ENCODE measurements at places on chromosomes 5 and 9.
A peak's percentile ranks its signal among the peaks of the same experiment; 100 is the strongest.

DNA sequence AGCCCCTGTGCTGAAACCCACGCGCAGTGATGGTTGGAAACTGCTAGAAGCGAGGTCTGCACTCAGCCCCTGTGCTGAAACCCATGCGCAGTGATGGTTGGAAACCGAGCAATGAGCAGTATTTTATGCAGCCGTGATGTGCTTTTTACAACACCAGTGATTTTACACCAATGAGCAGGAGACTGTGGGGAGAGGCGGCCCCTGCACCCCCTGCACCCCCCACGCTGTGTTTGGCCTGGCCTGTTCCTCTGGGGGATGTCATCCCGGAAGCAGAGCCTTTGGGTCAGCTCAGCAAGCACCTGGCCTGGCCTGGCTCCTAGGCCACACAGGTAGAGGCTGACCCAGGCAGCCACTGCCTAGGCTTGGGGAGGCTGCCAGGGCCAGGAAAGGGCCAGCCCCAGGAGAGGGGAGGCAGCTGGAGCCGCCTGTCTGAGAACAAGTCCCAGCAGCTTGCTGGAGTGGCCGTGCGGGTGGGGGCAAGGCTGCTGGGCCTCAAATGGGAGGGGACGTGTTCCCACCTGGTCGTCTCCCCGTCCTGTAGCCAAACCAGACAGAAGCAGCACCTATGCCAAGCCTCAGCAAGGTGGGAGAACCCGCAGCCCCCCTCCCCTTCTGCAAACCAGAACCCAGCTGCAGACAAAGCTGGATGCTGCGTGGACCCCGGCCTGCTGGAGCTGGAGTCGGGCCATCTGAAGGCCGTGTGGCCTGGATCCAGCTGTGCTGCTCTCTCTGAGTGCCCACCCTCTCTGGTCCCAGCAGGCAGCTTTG is 46.8 kb downstream of the DBH start:
- DNase-seq, result no peak

- no peak for DNase-seq
Observed at GRCh38 chr9:38358390-38359296, 33.9 kb upstream of the ALDH1B1 start.

DNA sequence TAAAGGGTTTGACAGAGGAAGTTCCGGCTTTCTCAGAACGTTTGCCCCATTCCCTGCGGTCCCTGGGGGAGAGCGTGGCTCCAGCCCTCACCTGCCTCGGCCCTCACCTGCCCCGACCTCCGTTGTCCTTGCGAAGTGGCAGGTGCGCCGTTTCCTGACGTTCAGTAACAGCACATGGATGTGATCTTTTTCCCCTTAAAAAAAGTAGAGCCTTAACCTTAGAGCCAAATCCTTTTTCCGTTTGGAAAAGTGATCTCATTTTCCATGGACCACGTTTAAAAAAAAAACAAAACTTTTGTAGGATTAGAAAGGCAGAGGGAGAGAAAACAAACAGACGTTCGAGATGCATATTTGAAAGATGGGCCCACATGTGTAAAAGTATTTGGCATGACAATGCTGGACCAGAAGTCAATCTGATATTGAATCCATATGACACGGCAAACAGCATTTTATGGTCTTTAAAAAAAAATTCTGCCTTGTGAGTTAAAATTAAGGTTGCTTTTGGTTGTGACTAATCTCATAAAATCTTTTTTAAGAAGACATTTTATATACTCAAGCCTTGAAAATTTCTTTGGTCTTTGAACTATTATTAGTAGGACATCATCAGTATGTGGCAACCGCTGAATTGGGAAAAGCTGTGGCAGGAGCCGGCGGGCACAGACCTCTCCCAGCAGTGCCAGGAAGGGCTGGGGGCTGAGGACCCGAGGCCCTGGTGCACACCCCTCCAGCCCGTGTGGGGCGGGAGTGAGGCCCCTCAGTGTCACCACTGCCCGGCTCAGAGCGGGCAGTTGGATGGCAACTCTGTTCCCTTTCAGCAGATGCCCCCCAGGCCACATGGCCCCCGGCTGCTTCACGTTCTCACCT is 42.5 kb upstream of the EXOC3 start:
- DNase-seq, result peak; percentile 78

DNA sequence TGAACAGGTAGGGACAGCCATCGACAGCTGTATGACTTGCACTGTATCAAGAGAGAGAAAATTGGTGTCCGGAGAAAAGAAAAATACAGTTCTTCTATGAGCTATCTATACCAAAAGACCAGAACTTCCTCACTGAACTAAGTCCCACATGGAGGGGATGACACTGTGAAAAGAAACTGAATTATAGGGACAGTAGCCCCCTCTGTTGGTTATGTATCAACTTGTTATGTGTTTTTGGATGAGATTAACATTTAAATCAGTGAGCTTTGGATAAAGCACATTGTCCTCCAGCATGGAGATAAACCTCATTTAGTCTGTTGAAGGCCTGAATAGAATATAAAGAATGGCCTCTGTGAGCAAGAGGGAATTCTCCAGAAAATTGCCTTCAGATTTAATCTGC is 176.6 kb upstream of the SH3GL2 start:
- DNase-seq, result no peak

GRCh38 chr5:138503487-138504270 is 38.4 kb downstream of the EGR1 start:
- DNase-seq, result peak; percentile 41

DNA sequence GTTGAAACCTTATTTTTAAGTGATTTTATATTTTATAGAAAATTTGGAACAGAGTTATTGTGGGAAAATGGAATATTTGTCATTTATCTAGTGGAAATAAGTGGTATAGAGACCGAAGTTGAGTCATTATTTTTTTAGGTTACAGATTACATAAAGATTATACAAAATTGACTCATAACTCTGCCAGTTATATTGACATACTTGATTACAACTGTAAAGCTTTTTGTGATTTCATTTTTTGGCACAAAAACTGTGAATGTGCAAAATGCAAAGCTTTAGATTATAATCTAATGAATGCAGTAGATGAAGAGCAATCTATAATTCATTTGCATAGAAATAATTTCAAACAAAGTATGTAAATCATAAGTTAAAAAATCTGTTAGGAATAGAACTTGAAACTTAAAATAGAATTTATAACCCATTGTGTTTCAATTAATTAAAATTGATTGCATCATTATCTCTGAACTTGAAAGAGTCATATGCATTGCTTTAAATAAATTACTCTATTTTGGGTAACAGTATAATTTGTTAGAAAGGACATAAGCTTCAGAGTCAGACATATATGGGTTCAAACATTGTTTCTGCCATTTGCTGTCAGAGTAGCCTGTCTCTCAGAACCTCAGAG is 280.4 kb downstream of the FER start:
- DNase-seq, result no peak

GRCh38 chr5:134647750-134648424 is 698 bp upstream of the SEC24A start:
- no peak for DNase-seq

DNA sequence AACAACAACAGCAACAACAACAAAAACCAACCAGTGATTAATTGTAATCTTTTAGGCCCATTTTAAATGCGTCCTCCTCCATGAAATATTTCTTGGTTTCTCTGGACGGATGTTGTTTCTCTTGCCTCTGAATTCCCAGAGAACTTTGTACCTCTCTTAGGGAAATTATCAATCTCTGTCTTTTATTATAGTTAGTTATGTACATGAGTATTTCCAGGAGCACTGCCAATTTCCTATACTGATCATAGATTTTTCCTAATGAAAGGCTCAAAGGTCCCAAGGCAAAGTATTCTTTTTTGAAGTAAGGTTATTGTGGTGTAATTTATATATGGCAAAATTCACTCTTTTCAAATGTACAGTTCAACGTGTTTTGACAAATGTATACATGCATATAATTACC is 20.4 kb upstream of the PALM2AKAP2 start:
- no peak for DNase-seq

- no peak for DNase-seq
Observed at GRCh38 chr9:23567516-23568165, 258.4 kb downstream of the ELAVL2 start.

GRCh38 chr5:100706776-100707175 is 171.6 kb downstream of the FAM174A start:
- DNase-seq, result no peak

DNA sequence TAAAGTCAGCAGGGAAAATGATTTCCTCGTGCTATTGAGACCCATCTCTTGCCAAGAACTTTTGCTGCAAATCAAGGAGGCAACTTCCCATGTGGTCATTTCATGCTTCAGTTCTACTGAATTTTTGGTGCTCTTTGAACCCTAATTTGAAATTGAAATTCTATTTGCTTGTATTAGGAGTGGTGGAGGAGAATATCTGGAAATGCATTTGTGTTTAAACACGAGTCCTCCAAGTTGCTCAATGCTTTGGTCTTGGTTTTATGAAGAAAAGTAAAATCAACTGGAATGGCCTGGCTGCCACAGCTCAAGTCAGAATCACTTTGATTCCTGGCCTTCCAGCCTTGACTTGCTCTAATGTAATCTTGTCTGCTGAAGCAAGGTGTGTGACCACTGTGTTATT is 613.2 kb downstream of the TLE1 start:
- no peak for DNase-seq

- no peak for DNase-seq
Observed at GRCh38 chr9:126152622-126153362, 173.8 kb upstream of the MVB12B start.

DNA sequence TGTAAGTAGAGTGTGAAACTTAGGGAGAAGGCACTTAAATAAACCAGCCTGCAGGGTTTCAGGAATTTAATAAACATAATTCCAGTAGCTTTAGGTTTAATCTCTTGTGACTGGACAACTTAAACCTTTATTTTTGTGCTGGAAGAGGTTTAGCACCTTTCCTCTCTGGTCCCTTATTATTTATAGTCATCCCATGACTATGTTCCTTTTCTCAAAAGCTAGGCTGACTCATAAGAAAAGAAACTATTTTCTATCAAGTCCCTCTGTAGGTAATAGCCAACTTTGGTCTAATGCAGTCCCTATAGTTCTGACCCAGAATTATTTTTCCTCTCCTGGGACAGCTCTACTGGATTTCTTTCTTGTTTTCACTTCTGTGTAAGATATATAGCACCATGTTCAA is 588.9 kb downstream of the NR2F1-AS1 start:
- no peak for DNase-seq

DNA sequence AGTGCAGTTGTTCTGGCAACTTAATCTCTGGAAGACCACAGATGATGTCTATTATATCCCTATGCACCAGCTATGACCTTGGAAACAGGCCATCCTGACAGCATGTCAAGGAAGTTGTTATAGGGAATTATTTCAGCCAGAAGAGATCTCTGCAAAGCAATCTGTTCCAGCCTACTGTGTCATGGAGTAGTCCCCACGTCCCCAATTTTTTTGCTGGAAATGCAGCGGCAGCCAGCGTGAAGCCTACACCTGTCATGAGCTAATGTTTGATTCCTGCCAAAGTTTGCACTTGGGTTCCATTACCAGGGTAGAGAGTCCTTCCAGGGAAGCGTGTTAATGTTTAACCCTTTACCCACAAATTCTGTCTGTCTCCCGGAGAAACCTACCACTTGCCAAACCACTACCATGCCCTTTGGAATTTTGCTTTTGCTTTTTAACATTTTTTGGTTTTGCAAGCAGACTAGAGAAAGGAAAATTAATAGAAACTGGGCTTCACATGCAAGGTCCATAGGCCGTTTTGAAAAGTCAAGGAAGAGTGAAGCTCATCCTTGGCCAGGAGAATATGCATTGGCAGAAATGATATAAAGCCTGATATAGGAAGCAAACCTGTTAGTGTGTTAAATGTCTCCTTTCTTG is 174.9 kb upstream of the SPRY4 start:
- DNase-seq, result peak; percentile 76

DNA sequence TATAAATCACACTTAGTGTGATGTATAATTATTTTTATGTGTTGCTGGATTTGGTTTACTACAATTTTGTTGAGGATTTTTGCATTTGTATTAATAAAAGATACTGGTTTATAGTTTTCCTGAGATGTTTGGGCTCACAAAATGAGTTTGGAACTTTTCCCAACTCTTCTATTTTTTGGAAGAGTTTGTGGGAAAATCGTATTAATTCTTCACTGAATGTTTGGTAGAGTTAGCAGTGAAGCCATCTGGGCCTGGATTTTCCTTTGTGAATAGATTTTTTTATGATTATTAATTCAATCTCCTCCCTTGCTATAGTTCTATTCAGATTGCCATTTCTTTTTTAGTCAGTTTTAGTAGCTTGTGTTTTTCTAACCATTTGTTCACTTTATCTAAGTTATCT is 201.7 kb upstream of the NFIL3 start:
- no peak for DNase-seq

DNA sequence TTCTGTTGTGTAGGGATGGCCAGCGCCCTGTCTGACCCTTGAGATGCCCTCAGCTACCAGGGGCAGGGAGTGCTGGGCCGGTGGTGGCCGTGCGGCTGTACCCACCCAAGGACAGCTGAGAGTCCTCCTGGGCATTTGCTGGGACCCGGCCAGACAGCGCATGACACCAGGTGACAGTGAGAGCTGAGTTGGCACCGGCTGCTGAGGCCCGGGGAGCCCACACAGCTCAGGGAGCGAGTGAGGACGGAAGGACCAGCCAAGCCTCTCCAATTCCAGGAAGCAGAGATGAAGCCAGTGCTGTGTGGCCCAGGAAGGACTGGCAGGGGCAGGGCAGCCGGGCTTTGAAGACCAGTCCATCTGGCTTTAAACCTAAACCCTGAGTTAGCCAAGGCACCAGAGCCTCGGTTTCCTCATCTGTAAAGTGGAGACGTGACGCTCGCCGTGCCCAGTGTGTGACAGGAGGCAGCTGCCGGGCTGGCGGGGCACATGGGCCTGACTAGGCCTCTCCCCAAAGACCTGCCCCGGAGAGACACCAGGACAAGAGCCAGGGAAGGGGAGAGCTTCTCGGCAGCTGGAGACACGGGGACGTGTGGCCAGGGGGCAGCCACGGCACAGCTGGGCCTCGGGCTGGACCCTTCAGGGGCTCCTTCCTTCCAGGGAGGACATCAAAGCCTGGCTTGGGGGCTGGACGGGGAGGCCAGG is 3.0 kb upstream of the AGPAT2 start:
- DNase-seq, result peak; percentile 93

DNA sequence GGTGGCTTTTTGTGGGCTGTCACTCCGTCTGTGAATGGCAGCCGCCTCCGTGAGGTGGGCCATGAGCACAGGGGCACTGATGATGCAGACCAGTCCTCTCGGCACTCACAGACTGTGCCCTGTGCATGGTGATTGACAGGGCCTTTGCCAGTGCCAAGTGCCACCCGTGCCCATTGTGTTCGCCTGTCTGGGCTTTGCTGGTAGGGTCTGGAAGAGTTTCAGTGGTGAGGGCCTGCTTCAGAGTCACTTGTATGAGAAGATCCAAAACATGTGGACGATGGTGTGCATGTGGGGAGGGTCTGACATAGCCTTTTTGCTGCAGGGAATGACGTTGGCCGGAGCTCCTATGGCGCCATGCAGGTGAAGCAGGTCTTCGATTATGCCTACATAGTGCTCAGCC is 34.9 kb downstream of the TENT4A start:
- DNase-seq, result no peak

GRCh38 chr5:155471027-155471426 is 457.5 kb downstream of the KIF4B start:
- DNase-seq, result no peak

Measured in NCI-H2029 (cell line).